ENCODE measurements at places on chromosomes 1 and 21.

DNA sequence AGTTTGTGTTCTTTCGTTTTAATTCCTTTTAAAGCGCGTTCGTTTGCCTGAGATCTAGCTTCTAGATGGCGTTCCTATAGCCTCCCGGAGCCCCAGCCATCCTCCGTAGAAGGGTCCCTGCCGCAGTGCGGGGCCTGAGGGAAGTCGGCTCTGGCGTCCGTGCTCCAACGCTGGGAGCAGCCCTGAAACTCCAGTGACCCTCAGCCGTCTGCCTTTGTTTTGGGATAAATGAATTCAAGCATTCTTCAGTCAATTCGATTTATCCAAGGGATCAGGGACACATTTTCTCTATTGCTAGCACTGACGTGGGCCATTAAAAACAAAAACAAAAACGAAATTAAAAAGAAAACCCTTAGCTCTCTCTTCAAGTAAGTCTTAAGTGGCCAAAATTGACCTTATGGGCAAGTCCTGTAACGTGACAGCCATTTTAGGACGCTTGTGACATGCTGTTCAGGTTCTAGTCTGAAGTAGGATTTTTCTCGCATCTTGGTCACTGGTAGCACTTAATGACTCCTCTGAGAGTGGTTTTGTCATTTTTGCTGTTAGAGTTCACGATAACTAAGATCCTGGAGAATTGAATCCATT, 742 bp upstream of the HSPA13 start:
- no peak for DNase-seq

- no peak for DNase-seq
Observed at GRCh38 chr1:74686928-74687327, 13.3 kb upstream of the ERICH3 start.

DNA sequence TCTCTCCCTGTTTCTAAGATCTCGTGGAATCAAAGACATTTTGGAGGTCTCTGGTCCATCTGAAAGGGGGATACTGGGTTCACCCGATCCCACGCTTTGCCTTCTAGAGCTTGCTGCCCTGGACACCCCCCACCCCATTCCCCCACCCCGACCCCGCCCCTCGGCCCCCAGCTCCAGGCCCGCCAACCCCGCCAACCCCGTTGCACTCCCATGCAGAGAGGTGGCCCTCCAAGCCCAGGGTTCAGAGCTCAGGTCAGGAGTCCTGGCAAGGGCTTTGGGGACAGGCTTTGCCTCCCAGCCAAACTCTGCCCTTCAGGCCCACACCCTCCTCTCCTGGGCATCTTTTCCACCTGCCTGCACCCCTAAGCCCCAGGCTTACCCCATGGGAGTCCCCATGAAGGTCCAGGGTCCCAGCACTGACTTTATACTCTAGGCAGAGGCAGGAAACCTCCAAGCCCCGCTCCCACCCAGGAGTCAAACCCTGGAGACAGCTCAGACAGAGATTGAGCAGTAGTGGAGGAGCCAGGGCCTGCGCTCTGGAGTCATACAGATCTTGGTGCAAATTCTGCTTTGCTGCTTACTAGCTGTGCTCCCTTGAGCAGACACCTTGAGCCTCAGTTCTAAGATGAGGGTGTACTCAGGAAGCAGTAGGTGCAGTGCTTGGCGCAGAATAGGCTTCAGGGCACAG, 155.9 kb downstream of the FOXD2 start:
- no peak for DNase-seq

DNA sequence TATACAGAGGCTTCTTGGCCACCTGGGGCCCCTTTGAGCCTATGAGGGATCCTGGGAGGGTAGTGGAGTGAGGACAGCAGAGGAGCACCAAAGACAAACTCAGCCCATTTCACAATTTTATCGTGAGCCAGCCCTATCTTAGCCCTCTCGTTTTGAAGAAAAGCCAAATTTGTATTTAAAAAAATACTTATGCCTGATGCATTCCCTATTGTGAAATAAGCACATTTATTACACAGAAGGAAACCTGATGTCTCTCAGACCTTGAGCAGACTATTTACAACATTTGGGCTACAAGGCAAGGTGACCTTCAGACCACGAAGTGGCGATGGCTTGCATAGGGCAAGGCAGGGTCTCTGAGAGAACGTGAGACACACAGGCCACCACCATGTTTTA, 41.3 kb upstream of the H6PD start:
- no peak for DNase-seq

GRCh38 chr1:28112388-28113241, 24.2 kb upstream of the EYA3 start:
- DNase-seq = peak; percentile 96

DNA sequence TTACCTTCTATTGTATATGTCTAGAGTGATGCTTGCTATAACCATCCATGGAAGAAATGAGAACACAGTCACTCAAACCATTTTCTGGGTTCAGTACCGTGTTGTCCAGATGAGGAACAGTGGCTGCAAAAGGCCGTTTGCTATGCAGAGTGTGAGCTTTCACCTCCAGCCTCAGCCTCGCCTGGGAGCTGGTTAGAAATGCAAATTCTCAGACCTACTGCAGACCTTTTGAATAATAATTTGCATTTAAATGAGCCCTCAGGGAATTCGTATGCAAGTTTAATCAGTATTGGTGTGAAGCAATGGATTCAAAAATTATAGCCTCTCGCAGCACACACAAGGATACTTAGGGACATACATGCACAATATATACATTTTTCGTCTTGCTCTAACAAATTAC, 24.1 kb downstream of the KCNJ15 start:
- DNase-seq = no peak
